Anterior cingulate cortex (tissue), 58 donors: ENCODE measurements at places on chromosomes 2 and 18.

DNA sequence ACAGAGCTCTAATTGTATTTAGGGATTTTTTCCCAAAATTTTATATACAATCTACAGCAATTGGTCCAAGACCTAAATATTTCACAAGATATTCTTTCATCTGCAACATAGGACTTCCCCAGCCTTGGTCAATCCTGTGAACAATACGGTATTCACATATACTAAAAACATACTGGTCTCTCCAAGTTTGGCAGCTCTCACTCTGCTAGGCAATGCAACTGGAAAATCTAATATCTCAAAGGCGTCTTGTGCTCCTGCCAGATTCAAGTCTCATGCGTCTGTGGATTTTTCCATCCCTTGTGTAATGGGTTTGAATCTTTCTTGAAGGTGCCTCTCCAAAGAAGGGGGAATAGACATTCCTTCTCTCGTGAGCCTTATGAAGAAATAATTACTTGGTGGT is 27.4 kb upstream of the MBOAT2 start:
- no peak for DNase-seq

GRCh38 chr18:78974115-78974761 is 5.4 kb upstream of the SALL3 start:
- no peak for DNase-seq

DNA sequence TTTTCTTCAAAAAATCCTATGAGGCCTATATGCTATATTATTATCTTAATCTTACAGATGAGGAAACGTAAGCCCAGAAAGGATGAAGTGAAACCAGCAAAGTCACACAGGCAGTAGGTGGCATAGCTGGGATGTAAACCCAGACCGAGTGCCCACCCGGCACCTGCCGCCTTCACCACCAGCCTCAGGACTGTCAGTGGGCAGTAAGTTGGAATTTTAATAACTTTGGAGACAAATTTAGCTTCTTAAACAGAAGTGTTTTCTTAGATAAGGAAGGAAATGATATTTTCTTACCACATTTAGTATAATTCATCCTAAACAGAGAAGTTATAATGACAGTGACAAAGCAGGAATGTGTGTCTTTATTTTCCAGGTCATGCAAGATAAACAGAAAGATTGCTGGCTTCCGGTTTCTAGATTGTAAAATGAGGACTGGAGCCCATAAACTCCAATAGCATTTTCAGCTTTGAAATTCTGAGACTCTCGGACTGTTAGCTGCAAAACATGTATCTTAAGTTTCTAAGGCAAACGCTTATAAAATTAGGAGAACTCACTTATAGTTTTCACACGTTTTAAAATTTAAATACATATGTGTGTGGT is 59.3 kb downstream of the CD8B2 start:
- no peak for DNase-seq

DNA sequence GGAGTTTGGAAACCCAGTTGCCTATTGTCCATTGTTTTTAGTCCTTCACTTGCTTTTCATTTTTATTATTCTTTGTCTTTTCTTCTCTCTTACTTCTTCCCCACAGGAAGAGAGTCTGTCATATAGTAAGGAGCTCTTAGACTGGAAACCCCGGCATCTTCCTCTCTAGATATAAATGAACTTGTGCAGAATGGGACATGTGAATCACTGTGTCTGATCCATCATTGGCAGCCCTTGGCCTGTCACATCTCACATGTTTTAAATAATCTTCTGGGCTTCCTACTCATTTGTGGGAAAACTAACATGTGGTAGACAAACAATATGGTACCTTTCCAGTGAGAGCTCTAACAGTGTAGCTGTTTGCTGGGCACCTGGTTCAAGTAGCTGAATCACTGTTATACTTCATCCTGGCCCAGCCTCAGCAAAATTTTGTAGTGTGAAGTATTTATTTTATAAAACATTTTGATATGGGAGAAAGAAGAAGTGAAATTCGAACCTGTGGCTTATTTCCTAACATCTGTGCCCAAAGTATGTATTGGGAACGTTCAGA is 112.8 kb downstream of the PHLPP1 start:
- no peak for DNase-seq

- no peak for DNase-seq
Observed at GRCh38 chr2:177328056-177328455, 63.5 kb upstream of the NFE2L2 start.

GRCh38 chr2:30446602-30447148 is 371 bp upstream of the LCLAT1 start:
- DNase-seq, result no peak

GRCh38 chr18:74478880-74479279 is 17.3 kb upstream of the CNDP2 start:
- DNase-seq, result no peak

DNA sequence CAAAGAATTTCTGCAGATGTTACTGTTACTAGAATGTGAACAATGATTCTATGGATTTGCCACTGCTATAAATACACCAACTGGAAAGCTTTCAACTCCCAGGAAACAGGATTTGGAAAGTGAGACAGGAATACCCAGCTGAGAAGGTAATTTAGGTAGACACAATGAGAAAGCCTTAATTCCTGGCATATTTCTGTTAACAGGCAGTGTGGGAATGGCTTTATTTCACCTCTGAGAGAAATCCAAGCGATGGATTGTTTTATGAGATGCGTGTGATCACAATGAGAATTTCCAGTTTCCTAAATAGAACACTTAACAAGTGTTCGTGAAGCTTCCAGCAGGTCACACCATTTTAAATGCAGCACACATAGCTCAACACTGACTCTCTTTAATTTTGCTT is 133.0 kb downstream of the SLC8A1 start:
- DNase-seq, result no peak

GRCh38 chr2:169704160-169704708 is 10.0 kb downstream of the PHOSPHO2 start:
- DNase-seq, result no peak

GRCh38 chr2:197706839-197707207 is 1.7 kb downstream of the MARS2 start:
- no peak for DNase-seq

DNA sequence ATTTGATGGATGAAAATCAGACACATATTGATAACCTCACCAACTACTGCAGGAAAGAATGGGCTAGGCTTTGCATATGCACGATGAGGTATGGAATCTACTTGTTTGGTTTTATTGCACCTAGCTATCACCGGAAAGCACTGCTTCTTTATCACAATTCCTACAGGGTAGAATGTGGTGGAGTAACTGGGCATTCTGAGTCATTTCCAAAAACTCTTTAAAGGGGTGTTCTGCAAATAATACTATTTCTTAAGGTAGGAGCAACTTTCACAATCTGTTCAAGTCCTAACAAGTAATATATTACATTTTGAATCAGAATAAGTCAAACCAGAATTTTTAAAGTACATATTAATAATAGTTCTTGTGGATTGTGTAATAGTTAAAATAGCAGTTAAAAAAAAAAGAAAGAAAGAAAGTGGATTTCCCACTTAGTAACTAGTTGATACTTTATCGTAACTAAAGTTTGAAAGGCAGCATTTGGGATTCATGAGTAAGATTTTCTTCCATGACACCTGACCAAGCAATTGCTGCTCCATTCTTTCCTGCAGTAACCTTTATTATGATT is 40.5 kb downstream of the INO80C start:
- DNase-seq, result no peak

GRCh38 chr2:176035013-176035691 is 33.1 kb upstream of the LNPK start:
- no peak for DNase-seq

DNA sequence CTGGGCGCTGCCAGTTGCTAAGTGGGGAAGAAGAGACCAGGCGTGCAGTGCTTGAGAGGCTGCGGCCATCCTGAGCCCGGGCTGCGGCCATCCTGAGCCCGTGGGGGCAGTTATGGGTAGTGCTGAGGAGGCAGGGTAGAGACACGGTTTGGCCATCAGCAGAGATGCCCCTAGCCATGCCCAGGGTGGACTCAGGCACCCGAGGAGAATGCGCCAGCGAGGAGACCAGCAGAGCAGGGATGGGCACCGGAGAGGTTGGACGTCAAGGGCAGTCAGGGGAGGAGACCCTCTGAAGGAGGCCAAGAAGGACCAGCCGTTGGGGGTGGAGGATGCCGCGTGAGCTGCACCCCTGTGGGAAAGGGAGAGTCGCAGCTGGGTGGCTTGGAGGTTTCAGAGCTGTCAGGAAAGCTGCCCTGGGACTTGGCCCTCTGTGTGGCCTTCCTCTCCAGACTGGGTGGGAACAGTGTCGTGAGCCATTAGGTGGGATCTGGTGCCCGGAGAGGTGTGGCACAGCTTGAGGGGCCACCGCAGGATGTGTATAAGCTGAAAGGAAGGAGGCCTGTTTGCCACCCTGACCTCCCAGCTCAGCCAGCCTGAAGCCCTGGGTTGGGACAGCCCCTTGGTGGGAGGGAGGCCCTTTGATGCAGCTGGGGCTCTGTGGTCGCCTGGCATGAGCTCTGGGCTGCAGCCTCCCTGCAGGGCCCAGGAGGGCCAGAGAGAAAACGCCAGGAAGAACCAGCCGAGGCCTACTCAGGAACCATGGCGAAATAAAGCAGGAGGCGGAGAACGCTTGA is 56.0 kb downstream of the SH3BP4 start:
- DNase-seq, result no peak

DNA sequence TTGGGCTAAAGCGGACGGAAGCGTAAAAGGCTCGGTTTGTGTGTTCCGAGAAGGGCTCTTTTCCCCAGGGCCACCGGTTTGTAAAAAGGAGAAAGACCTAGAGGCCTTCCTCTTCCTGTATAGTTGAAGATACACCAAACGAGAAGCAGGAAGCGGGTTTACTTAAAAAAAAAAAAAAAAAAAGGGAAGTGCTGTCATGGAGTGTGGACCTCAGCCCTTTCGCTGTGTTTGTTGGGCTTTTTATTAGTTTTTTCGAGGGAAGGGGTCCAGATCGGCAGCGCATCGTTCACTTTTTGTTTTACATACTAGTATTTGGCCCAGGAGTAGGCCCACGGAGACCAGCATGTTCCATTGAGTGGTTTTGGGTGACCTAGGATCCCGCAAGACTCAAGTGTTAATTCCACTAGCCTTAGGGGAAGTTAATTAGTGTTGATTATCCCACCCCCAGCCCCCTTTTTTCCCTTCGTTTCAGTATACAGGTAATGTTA is 676 bp downstream of the ACTR2 start:
- no peak for DNase-seq

DNA sequence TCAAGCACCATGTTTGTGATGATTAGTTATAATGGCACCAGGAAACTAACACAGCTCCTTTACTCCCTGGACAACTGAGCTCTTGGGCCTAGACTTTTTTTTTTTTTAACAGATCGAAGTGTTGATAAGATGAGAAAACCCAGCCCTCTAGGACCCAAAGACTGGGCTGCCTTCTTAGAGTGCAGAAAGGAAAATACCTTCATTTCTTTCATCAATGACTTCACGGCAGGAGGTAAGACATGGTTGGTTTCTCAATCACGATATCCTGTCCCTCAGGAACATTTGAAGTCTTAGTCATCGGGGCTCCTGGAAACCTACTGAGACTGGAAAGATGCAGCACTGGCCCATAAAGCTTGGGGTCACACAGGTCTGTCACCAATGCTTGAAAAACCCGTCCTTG is 84.7 kb downstream of the TNFRSF11A start:
- DNase-seq, result no peak

DNA sequence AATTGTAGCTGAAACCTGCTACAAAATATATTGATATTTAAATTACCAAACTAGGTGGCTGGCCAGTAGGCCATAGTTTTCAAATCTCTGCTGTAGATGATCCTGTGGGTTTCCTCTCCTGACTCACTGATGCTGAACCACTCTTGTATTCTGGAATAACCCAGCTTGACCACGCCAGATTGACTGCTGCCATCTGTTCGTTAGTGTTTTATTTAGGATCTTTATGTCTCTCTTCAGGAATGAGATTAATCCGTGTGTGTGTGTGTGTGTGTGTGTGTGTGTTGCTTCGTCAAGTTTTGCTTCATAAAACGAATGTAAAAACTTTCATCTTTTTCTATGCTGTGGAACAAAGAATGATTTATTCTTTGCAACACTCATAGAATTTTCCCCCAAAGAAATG is 187.1 kb downstream of the DYSF start:
- no peak for DNase-seq
